ENCODE measurements at places on chromosomes 4 and X.

DNA sequence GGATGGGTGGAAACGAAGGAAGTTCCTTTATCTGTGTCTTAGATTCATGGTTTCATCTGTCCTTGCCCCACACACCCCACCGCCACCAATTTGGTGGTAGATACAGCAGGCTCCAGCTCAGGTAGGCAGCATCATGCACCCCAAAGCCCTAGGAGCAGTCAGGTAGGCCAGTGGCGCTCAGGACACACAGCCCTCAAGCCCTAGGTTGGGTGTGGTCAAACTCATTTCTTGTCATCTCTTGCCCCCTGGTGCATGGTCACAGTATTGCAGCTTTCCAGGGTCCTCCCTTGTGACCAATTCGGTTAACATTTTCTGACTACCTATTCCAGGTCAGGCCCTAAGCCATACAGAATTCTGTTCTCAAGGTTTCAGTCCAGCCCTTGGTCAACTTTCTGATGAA is 14.5 kb upstream of the PRRG3 start:
- peak; percentile 20 for DNase-seq

- DNase-seq, result no peak
Measured at GRCh38 chr4:26447378-26447777, 42.9 kb downstream of the CCKAR start.

DNA sequence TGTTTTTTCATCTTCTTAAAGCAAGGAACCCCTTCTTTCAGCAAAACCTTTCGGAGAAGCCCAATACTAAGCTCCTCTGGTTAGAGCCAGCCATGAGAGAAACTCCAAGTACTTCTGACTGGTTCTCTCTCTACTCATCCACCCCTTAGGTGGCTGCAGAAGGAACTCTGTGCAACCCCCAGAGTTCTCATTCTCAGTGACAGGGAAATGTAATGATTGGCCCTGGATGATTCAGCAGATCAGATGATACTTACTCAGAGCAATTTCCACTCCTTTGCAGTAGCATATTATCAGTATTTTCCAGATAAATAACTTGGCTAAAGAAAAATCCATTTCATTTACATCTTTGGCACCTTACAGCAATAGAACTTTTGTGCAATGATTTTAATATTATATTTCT is 3.2 kb downstream of the SPP1 start:
- DNase-seq, result no peak

- no peak for DNase-seq
Measured at GRCh38 chrX:56766554-56767347, 37.7 kb downstream of the NBDY start.

DNA sequence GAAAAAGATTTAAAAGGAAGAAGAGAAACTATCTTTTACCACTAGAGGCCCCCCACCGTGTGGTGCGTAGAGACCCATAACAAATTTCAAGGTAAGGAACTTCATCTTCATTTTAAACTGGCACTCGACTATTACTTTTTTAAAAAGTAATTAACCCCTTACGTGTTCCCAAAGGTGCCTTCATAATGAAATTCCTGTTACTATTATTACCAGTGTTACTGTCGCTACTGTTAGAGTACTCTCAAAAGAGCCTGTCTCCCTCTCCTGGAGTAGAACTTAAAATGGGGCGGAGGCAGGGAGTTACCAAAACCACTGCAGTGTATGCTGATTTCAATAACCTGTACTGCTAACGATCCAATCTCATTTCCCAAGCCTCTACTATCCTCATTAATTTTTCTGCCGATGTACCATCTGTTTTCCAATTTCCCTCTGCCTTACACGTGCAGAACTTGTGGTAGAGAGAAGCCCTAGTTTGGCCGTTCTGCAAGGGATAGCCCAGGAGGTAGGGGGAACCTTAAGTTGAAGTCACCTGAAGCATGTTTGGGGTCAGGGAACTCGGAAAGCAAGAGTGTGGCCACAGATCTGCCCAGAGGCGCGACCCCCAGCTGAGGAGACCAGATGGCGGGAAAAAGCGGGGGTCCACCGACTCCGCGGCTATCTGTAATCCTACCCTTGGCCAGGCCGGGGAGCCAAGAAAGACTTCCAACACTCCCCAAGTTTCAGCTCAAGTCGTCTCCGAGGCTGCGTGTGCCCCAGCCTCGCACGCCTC is 720 bp upstream of the STK26 start:
- DNase-seq, result peak; percentile 16

DNA sequence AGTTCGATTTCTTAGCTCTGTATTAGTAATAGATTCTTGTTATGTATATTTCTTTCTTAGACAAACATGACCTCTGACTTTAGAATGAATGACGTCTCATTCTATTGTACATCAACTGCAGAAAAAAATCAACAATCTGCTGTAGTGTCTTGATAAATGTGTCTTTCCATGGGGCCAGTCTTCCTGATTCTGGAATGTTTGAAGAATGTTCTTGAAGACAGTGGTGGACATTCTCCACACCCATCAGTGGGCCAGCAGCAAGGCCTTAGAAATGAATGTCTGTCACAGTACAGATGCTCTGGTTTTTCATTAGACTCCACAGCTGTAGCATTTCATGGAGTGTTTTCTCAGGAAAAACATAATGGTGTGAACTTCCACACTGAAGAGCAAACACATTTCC is 63.2 kb upstream of the FAM47B start:
- no peak for DNase-seq

DNA sequence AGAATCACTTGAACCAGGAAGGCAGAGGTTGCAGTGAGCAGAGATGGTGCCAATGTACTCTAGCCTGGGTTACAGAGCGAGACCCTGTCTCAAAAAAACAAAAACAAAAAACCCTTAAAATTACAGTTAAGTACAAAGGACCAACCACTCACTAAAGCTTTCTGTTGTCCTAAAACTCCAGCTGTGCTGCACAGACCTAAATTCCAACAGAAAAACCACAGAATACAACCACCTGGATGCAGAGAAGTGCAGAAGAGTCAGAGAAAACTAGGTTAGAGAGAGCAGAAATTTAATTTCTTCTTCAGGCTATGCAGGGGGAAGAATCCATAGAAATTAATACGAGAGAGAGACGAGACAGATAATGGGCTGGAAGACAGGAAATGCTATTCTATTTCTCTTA is 376.8 kb upstream of the CXorf51A start:
- no peak for DNase-seq

GRCh38 chrX:74286950-74287740 is 16.8 kb upstream of the ZCCHC13 start:
- DNase-seq, result no peak

GRCh38 chr4:137678796-137679195 is 146.5 kb upstream of the PCDH18 start:
- no peak for DNase-seq

DNA sequence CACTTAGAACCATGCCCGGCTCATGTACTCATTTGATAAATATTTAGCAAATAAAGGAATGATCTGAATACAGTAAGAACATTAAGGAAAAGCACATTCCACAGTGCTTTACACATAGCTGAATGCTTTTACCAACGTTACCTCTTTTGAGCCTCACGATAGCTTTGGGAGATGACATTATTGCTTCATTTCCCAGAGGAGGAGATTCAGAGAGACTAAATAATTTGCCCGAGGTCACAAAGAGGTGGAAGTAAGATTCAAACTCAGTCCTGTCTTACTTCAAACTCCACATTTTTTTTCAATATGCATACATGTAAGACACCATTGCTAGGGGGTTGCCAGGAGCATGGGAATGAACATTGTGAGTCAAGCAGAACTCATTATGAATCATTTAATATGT is 538.5 kb downstream of the BCOR start:
- DNase-seq, result no peak

- DNase-seq, result no peak
Measured at GRCh38 chr4:75065909-75066308, 133.0 kb downstream of the PARM1 start.

DNA sequence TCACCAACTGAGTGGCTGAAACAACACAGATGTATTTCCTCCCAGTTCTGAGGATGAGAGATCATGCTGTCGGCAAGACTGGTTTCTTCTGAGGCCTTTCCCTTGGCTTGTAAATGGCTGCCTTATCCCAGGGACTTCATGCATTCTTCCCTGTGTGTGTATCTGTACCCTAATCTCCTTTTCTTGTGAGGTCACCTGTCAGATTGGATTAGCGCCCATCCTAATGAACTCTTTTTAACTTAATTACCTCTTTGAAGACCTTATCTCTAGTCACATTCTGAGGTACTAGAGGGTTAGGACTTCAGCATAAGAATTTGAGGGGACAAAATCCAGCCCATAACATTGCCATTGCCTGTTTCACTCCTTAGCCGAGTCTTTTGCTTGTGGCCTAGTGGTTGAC is 59.5 kb upstream of the TMEM150C start:
- no peak for DNase-seq

DNA sequence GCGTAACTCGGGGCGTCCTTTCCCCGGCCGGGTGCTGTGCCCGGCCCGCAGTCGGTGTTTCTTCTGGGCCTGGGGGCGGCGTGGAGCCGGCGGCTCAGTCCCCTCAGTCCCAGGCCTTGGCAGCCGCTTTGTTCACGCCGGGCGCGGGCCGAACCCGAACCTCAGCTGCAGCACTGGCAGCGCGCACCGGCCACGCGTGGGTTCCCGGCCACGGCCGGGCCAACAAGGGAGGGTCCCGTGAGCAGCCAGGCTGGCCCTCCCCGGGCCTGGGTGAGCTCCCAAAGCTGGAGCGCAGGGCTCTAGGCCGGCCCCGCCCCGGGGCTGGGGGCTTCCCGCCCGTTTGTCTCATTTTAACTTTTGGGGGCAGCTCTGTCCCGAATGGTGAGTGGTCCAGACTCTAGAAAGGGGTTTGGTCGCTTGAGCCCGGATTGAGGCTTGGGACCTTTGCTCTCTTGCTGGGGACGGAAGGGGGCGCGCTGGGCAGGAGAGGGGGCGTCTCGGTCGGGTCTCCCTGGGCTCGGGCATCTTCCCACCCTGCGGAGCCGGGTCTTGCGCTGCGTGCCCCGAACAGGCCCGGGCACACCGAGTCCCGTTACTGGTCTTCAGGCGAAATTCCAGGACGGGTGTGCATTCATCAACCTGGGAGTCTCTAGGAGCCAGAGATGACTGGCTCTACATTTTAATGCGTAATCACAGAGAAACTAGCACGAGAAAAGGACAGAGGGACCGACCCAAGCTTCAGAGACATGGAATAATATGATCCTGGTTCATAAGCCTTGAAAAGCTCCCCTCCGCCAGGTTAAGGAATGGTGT is 177.1 kb downstream of the CBR4 start:
- peak; percentile 14 for DNase-seq

DNA sequence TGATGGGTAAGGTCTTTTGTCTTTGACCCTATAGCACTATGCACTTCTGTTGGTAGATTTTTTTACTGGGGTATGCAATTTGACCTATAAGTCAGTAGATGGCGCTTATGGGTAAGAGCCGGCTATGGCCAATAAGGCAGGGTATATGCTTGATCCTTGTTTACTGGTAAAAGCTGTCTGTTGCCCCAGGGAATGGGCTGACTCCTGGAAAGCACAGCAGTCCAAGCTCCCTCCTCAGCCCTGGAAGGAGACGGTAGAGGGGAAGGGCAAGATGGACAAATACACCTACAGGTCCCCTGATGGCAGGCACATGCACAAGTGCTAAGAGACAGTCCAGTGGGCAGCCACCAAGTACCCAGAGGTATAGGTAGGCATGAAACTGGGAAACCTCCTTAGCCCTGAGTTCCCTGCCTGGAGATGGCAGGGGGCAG is 63.7 kb downstream of the ADAMTS3 start:
- peak; percentile 6 for DNase-seq

- no peak for DNase-seq
Measured at GRCh38 chrX:13373431-13374187, 53.8 kb upstream of the ATXN3L start.

- no peak for DNase-seq
Measured at GRCh38 chrX:42846741-42847140, 68.8 kb upstream of the PPP1R2C start.

GRCh38 chrX:8927701-8928100 is 106.2 kb downstream of the FAM9B start:
- DNase-seq, result no peak

DNA sequence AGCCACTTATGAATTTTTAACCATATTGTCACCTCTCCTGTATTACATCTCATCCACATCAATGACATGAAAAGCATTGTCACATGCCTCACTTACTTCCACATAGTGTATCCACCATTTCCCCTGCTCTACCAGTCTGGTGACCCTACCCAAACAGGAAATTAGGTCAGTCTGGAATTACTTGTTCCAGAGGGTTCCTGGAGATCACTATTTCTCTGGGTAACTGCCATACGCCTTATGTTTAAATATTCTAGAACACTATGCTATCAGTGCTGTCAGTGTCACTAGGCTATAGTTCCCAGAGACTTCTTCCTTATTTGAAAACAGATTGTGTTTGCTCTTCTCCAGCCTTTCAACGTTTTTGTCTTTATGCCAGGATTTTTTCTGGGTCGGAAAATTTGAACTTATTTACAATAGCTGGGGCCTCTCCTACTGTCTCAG is 15.0 kb downstream of the SRPX2 start:
- no peak for DNase-seq

DNA sequence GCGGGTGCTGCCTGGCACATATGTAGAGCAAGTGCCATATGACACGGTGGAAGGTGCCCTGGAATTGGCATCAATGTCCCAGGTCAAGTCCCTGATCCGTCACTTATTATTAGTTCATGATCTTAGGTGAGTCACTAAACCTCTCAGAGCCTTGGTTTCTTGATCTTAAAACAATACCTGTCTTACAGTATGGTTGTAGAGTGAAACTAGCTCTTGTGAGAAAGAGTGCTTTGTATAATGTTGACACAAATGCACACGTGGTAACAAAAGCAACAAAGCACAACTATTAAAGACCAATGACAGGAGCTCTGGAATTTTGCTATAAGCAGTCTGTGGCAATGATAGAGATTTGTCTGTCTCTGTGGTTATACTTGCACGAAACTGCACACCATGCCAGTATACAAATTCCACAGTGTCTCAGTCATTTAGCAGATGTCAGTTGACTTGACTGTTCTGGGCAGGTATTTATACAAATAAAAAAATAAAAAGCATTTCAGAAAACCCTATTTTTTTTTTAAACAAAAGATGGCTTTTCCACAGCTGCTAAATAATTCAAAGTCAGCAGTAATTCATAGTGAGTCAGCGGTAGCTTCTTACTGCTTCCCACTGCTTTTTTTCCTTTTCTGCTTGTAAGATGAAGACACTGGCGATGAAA is 19.7 kb upstream of the ACSL1 start:
- DNase-seq, result no peak

DNA sequence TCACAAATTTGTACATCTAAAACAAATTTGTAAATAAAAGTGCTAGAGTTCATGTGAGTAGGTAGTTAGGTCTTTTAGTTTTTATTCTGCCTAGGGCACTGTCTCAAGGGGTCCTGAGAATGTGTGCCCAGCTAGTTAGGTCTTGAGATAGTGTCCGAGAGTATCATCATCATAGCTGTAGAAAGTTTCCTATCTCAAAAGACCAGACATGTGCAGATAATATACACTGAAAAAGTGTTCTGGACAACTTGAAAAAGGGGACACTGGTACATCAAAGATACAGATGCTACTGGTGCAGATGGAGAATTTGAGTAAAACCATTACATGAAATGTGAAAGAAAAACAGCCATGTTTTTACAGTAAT is 1.8 kb upstream of the ZCCHC4 start:
- DNase-seq, result no peak

DNA sequence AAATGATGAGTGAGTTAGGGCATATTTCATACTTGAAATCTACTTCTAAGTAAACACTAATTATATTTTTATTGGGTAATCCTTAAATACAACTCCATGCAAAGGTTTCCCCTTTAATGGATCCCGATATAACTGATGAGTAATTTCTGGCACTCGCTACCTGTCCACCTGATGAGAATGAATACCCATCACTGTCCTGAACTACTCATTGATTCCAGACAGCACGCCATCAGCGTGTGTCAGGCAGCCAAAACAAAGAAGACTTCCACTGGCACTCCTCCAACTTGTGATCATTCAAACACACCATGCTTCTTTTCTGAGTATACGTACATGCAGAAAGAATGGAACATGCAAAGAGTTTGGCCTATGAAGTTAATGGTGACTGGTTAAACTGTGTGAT is 69.4 kb downstream of the HCCS start:
- DNase-seq, result no peak
